ENCODE measurements at places on chromosomes 1 and 21. TPM values are rescaled to one million over a fixed set of nuclear protein-coding genes. Genes with fewer than 3 reads are reported as not detected.

GRCh38 chr21:43764576-43765495, 11.3 kb downstream of the CSTB start:
- peaks cover 21% of the 10 kb centered on the region for H3K4me1 ChIP-seq
- H3K4me3 ChIP-seq, result no peak overlapping the region
- H3K27me3 ChIP-seq, result no peaks in the 10 kb centered on the region

DNA sequence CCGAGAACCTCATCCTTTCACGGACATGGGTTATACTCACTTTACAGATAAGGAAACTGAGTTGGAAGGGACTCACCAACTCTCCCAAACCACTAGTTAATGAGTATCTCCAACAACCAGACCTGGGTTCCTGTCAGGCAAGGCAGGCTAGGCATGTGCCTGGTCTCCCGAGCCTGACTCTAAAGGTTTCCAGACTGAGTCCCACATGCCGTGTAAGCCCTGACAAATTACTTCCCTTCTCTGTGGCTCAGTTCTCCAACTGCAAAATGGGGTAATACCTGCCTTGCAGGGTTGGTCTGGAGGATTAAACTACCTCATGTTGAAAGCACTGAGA, 34.3 kb downstream of the SSBP3 start:
- H3K4me1 ChIP-seq, result peaks cover 6% of the 10 kb centered on the region
- no peak overlapping the region for H3K27ac ChIP-seq
- no peak for DNase-seq
- H3K4me3 ChIP-seq, result no peak overlapping the region

DNA sequence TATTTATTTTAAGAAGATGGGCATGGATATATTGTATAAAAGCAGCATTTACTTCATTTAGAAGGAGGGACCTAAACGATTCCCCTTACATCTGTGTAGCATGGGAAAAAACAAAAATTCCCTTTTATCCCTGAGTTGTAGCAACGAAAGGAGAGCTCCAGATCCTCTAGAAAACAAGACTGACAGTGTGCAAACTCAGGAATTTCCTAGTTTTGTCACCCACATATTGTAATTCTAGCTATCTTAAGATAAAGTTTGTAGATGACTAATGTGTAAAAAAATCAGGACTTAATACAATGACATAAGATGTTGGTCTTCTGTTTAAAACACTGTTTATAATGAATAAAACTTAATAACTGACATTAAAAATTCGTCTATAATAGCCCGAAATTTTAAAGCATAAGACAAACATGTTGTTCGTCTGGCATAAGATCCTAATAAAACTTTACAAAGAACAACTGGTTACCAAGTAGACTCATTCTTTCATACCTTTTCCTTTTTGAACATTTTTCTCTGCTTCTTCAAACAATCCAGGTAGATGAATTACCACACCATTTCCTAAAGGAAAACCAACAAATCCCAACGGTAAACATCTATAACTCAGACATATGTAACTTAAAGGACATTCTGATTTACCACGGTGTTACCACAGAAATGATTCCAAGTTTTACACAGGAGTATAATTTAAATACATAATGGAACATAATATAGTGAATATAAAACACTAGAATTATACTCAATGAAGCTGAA, 15.2 kb downstream of the ADSS2 start:
- H3K4me3 ChIP-seq, result peak overlapping the region; percentile 52
- H3K36me3 ChIP-seq, result peaks cover 9% of the 10 kb centered on the region
- no peaks in the 10 kb centered on the region for H3K27me3 ChIP-seq
- peaks cover 55% of the 10 kb centered on the region for H3K4me1 ChIP-seq

- H3K4me1 ChIP-seq, result peaks cover 97% of the 10 kb centered on the region
- peak overlapping the region; percentile 97 for H3K27ac ChIP-seq
- peak overlapping the region; percentile 17 for H3K4me3 ChIP-seq
- DNase-seq, result no peak
- H3K27me3 ChIP-seq, result no peaks in the 10 kb centered on the region
- H3K36me3 ChIP-seq, result no peaks in the 10 kb centered on the region
These were observed 31.6 kb downstream of the CAPZB start for GRCh38 chr1:19453741-19454201.

- H3K27ac ChIP-seq, result no peak overlapping the region
- DNase-seq, result peak; percentile 63
- peaks cover 37% of the 10 kb centered on the region for H3K4me1 ChIP-seq
These were observed 40.9 kb upstream of the PADI1 start for GRCh38 chr1:17163789-17164666.

GRCh38 chr1:109912214-109912861, 1.7 kb downstream of the CSF1 start:
- H3K4me3 ChIP-seq, result peak overlapping the region; percentile 88
- DNase-seq, result no peak
- H3K4me1 ChIP-seq, result peaks cover 50% of the 10 kb centered on the region
- H3K27ac ChIP-seq, result peak overlapping the region; percentile 77
- H3K27me3 ChIP-seq, result no peaks in the 10 kb centered on the region

GRCh38 chr1:162207862-162208261, 138.4 kb downstream of the NOS1AP start:
- no peak overlapping the region for H3K4me3 ChIP-seq
- peaks cover 29% of the 10 kb centered on the region for H3K27me3 ChIP-seq
- no peaks in the 10 kb centered on the region for H3K4me1 ChIP-seq
- H3K27ac ChIP-seq, result no peak overlapping the region

- no peaks in the 10 kb centered on the region for H3K36me3 ChIP-seq
- DNase-seq, result no peak
- H3K4me1 ChIP-seq, result peaks cover 5% of the 10 kb centered on the region
- H3K4me3 ChIP-seq, result no peak overlapping the region
These were observed 826.4 kb downstream of the PLA2G4A start for GRCh38 chr1:187655104-187655503.

DNA sequence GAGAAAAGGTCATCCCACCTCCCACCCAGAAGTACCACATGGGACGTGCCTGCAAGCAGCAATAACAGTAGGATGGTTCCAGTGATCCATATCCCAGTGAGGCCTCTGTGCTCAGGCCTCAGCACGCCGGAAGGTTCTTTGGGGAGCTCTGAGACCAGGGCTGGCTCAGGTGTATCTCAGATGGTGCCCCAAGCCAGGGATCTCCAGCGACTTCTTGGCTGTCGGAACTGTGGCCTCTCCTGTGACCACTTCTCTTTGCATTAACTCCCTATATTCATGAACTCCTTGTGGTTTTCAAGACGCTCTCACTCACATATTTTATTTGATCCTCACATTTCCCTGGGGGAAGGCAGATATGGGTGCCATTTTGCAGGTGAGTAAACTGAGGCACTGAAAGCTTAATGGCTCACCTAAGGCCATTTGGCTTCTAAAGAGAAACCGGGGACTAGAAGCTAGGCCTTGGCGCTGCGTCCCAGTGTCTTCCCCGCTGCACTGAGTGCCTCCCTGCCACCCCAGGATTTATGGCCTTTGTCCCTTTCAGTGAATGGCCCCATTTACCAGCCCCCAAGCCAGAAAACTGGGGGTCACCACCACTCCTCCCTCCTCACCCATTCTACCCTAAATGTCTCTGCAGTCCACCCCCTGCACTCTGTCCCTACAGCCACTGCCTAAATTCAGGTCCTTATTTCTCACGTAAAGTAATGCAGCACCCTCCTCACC, 101.9 kb downstream of the CCDC185 start:
- DNase-seq, result no peak
- H3K36me3 ChIP-seq, result no peaks in the 10 kb centered on the region
- H3K27me3 ChIP-seq, result no peaks in the 10 kb centered on the region
- H3K4me3 ChIP-seq, result no peak overlapping the region

DNA sequence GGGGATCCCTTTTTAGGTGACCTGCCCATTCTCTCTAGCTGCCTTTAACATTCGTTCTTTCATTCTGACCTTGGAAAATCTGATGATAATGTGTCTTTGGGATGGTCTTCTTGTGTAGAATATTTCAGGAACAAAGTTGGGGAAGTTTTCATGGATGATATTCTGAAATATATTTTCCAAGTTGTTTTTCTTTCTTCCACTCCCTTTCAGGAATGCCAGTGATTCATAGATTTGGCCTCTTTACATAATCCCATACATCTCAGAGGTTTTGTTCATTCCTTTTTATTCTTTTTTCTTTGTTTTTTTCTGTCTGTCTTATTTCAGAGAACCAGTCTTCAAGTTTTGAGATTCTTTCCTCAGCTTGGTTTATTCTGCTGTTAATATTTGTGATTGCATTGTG, 13.9 kb upstream of the SCMH1 start:
- H3K27me3 ChIP-seq, result no peaks in the 10 kb centered on the region
- no peak for DNase-seq
- H3K4me3 ChIP-seq, result no peak overlapping the region
- peaks cover 2% of the 10 kb centered on the region for H3K36me3 ChIP-seq
- peak overlapping the region; percentile 45 for H3K27ac ChIP-seq
- peaks cover 16% of the 10 kb centered on the region for H3K4me1 ChIP-seq

DNA sequence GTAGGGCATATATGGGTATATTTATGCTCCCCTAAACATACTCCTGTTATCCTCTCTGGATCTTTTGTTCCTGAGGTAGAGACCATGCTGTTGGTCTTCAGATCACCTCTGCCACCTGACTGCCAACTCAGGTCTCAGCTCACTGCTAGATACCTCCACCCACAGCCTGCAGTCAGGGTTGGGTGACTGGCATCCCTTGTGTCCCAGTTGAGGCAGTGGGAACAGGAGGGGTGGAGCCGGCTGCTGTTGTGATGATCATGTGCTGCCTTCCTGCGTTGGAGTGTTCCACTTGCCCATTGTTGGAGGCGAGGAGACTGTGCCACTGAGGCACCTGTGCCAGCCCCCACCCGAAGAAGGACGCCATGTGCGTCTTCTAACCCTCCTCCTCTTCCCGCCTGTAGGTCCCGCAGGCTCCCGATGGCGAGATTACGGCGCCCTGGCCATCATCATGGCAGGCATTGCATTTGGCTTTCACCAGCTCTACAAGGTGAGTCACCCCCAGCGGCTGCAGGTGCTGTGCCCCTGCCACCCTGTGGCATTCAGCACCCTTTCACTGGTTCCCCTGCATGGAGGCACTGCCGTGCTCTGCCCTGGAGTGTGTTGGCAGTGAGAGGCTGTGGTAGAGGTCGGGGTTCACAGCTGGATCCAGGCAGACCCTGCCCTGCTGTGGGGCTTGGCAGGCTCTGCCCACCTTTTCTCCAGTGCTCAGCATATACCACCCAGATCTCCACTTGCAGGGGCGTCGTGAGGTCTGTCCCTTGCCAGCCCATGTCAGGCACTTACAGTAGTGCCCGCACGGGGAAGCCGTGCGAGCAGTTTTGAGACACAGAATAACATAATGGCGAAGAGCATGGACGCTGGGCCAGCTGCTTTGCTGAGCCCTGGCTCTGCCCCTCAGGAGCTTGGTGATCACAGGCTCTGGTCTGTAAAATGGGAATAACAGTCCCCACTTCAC, 143.5 kb downstream of the PEX14 start:
- peaks cover 3% of the 10 kb centered on the region for H3K36me3 ChIP-seq
- no peak overlapping the region for H3K27ac ChIP-seq
- no peak for DNase-seq
- H3K4me1 ChIP-seq, result no peaks in the 10 kb centered on the region

- peak overlapping the region; percentile 78 for H3K4me3 ChIP-seq
- H3K27ac ChIP-seq, result peak overlapping the region; percentile 95
- peak; percentile 88 for DNase-seq
- H3K4me1 ChIP-seq, result peaks cover 87% of the 10 kb centered on the region
These were observed 1.5 kb upstream of the CRABP2 start for GRCh38 chr1:156706657-156707416.

DNA sequence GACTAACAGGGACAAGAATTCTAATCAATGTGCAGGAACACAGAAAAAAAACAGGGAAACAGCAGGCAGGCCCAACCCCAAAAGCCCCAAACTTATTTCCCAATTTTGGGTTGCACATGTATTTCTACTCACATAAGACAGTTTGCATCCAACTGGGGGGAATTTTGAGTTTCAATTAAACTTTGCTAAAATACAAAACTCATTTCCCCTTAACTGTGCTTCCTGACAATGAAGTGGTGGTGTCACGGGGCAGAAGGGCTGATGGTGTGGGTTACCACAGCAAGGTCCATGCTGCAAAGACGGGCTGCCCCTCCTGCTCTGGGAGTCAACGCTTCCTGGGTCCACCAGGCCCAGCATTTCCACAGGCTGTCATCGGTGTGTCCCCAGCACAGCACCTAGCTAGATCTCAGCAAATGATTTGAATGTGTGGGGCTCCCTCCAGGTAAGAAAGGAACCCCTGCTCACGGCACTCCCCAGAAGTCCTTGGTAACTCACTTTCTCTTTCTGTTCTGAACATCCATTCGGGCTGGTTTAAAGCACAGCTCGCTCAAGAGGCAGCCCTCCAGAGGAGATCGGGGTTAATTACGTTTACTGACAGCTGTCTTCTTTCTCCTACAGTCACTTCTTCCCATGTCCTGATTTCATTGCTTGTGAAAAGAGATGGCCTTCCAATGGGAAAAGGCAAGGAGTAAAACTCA, 27.4 kb downstream of the HIVEP3 start:
- H3K36me3 ChIP-seq, result no peaks in the 10 kb centered on the region
- no peaks in the 10 kb centered on the region for H3K4me1 ChIP-seq
- H3K4me3 ChIP-seq, result no peak overlapping the region
- H3K27me3 ChIP-seq, result no peaks in the 10 kb centered on the region
- no peak for DNase-seq
- H3K27ac ChIP-seq, result no peak overlapping the region

- DNase-seq, result no peak
- H3K36me3 ChIP-seq, result peaks cover 4% of the 10 kb centered on the region
- H3K4me3 ChIP-seq, result no peak overlapping the region
- no peaks in the 10 kb centered on the region for H3K27me3 ChIP-seq
- H3K27ac ChIP-seq, result no peak overlapping the region
- H3K4me1 ChIP-seq, result no peaks in the 10 kb centered on the region
These were observed 69.6 kb upstream of the B3GALT2 start for GRCh38 chr1:193256019-193256418.

DNA sequence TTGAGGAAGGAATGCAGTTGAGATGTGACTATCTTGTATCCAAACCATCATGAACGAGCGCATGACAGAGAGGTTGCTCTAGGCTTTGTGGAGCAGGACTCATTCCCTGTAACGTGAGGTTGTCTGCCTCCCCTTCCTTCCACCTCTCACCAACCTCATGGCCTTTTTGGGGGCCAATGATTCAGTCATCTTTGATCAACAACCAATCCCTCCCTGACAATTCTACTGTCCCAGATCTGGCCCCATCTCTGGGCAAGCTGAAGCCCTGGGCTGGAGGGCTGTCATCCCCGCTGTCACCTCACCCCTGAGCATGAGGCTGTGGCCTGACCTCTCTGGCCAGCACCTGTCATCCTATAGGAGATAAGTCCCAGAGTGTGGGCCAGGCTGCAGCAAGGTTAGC, 19.7 kb downstream of the MTARC1 start:
- H3K27ac ChIP-seq, result no peak overlapping the region
- peaks cover 2% of the 10 kb centered on the region for H3K36me3 ChIP-seq
- peaks cover 36% of the 10 kb centered on the region for H3K4me1 ChIP-seq
- no peak overlapping the region for H3K4me3 ChIP-seq
- H3K27me3 ChIP-seq, result no peaks in the 10 kb centered on the region
- peak; percentile 57 for DNase-seq

GRCh38 chr1:16724718-16725438, 15.4 kb upstream of the RNU1-4 start:
- H3K4me3 ChIP-seq, result no peak overlapping the region
- no peaks in the 10 kb centered on the region for H3K36me3 ChIP-seq
- peak; percentile 91 for DNase-seq

GRCh38 chr1:7581754-7582459, 189.2 kb upstream of the VAMP3 start:
- peaks cover 9% of the 10 kb centered on the region for H3K4me1 ChIP-seq
- H3K4me3 ChIP-seq, result no peak overlapping the region
- no peaks in the 10 kb centered on the region for H3K36me3 ChIP-seq
- no peak overlapping the region for H3K27ac ChIP-seq

The PCP4 gene
- total RNA-seq, result not detected

The CD34 gene
- not detected for total RNA-seq

The XCL2 gene
- total RNA-seq, result not detected

The STUM gene
- total RNA-seq, result 0.35 TPM

The PKN2 gene
- total RNA-seq, result 46.8 TPM

All from osteocyte (in vitro differentiated cells).